ENCODE measurements at places on chromosomes 16 and 17.
A peak's percentile ranks its signal among the peaks of the same experiment; 100 is the strongest.

GRCh38 chr17:46003907-46004748, 5.1 kb downstream of the STH start:
- peak; percentile 18 for DNase-seq

DNA sequence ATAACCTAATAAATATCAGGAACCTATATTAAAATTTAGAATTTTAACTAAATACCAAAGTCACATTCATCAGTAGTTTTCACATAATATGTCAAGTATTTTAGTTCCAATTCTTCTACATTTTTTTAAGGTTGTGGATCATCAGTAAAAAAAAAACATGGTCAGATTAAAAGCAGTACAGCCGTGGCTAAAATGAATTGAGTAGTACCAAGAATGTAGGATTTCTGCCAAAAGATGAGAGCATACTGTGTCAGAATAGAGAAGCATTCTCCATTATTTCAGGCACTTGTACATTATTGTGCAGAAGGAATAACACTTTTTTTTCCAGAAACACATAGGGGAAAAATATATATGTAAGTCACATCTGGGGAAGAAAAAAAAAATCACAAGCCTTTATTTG, 1176.1 kb downstream of the CDH11 start:
- no peak for DNase-seq

GRCh38 chr17:82440991-82441627, 9.4 kb downstream of the CYBC1 start:
- DNase-seq, result no peak

GRCh38 chr17:70558821-70559220, 389.5 kb downstream of the KCNJ2 start:
- no peak for DNase-seq

DNA sequence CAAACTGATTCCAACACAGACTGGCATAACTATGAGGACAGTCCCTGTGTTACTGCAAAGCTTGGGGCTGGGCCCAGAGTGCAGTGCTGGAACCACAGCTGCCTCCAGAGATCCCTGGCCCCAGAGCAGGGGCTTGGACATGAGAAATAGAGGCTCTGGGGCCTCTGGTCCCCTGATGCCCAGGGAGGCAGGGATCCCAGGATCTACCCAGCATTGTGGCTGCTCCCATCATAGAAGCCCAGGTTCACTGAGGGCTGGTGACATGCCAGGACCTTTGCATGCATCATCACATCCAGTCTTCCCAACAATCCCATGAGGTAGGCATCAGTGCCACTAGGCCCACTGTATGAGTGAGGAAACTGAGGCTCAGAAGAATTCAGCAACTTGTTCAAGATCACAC, 95.8 kb downstream of the TMEM132E start:
- no peak for DNase-seq

Data from DMS79 (cell line).